ENCODE measurements at places on chromosomes 7 and 10. TPM values are rescaled to one million over a fixed set of nuclear protein-coding genes. Genes with fewer than 3 reads are reported as not detected.

GRCh38 chr7:120813089-120813488 lies 44.9 kb downstream of the TSPAN12 start:
- no peaks in the 10 kb centered on the region for H3K4me1 ChIP-seq
- H3K36me3 ChIP-seq: no peaks in the 10 kb centered on the region
- no peak overlapping the region for H3K27ac ChIP-seq
- no peaks in the 10 kb centered on the region for H3K27me3 ChIP-seq
- no peak overlapping the region for H3K4me3 ChIP-seq

DNA sequence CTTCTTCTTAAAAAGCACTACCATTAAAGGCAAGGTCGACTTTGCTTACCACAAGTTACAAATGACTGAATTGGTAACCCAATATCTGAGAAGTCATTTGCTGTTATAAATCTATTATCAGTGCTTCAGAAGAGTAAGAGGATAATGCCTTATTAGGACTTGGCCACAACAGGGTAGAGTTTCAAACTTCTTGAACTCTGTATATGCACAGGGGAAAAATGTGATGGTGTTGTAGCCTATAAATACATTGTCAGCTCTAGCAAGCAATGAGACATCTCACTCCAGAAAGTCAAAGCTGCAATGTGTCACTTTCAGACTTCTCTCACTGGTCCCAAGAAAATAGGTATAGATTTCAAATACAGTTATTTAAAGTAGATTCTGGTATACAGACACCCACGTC lies 9.3 kb downstream of the TFEC start:
- H3K4me3 ChIP-seq: no peak overlapping the region
- DNase-seq: no peak
- no peaks in the 10 kb centered on the region for H3K36me3 ChIP-seq
- no peaks in the 10 kb centered on the region for H3K27me3 ChIP-seq

DNA sequence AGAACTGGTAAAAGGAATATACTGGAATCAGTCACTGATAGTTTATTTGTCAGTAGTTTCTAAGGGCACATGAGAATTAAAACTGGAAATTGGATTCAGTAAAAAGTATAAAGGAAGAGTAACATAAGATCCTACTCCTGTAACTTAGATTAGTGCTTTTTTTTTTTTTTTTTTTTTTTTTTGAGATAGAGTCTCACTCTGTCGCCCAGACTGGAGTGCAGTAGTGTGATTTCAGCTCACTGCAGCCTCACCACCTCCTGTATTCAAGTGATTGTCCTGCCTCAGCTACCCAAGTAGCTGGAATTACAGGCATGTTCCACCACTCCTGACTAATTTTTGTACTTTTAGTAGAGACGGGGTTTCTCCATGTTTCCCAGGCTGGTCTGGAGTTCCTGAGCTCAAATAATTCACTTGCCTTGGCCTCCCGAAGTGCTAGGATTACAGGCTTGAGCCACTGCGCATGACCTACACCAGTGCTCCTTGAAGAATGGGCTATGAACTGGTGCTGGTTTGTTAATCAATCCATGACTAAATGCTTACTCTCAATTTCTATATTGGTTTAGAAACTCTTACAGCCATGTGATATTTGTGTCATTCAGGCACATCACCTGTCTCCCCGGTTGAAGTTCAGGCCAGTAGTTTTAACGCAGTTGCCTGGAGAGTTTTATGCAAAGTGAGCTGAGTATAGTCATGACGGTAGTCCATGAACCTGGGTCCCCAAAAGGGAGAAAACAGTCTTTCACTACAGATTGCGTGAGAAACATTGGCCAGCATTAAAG lies 65.0 kb downstream of the ZEB1 start:
- no peak overlapping the region for H3K27ac ChIP-seq
- H3K36me3 ChIP-seq: no peaks in the 10 kb centered on the region
- no peaks in the 10 kb centered on the region for H3K27me3 ChIP-seq
- no peak for DNase-seq

DNA sequence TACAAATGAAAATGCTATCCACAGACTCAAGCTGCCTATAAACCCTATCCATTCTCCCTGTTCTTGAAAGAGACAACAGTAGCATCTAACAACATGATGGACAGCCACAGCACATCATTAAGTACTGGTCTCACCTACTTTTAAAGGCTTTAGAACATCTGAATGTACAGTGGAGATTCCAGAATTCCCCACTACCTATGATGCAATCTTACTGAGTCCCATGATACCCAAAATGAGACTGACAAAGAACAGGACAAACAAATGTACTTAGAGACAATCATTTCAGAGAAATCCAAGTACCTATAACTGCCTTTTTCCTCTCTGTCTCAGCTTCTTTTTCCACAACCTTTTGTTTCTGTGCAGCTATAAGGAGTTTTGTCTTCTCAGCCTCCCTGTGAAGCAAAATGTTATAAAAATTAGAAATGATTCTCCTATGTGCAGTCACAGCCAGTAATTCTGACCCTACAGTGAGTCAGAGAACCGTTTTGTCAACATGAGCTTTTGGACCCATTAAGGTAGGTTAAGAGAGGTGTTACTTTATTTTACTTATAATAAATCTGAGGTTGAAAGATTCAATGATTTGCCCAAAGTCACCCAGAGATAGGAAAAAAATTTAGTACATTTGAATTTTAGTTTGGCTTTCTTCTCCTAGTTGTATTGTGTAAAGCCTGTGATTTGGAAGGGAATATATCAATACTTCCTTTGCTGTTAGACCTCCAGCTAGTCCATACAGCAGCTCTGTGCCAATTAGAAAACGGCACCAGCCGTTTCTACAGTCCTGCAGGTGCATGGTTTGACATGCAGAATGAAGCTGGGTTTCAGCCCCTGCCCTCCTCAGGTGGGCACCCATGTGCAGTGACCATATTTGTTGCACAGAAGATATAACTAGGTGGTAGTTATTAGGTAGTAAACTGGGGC lies 21.9 kb downstream of the ERLIN1 start:
- no peak overlapping the region for H3K4me3 ChIP-seq
- no peak overlapping the region for H3K27ac ChIP-seq
- no peak for DNase-seq
- no peaks in the 10 kb centered on the region for H3K27me3 ChIP-seq

DNA sequence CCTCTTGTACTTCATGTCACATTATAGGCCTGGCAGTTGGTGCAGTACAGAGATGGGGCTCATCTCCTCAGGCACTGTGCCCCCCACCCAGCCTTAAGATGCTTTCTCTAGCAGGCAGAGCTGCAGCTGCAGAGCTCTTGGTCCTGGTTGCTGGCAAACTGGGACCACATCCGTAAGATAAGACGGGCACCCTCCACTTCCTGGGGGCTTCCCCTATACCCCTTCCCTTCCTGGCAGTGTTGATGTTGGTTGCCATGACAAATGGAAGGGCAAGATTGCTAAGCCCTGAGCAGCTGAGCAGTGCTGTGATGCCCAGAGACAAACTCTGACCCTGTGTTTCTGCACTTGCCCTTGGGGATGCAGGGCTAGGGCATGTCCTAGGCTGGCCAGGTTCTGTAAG lies 103.4 kb upstream of the ANLN start:
- H3K4me3 ChIP-seq: no peak overlapping the region
- H3K27ac ChIP-seq: no peak overlapping the region
- H3K4me1 ChIP-seq: peaks cover 3% of the 10 kb centered on the region
- no peak for DNase-seq

DNA sequence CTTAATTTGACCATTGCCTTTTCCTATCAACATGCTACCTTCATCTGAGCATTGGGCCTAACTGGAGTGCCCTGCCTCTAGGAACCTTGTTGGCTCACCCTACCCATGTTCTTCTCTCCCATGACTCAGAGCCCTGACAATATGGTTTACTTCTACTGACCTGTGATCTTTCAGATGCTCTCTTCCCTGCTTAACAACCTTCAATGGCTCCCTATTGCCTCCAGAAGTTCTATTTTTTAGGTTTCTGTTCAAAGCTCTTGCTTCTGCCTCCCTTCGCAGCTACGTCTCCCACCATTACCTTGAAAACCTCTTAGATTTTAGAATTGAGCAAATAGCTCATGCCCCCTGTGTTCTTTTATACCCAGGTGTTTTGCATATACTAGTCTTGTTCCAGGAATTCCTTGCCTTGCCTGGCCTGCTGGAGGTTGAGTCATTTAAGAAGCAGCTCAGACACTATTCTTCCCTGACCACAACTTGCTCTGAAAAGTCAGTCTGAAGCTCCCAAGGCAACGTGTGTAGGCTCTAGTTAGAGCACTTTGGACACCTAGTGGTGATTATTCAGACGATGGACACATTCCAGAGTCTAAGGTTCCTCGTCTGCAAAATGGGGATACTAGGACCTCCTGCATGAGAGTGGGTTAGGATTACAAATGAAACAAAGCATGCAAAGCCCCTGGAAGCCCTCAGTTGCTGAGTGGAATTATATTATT lies 64.4 kb upstream of the EMX2 start:
- no peak for DNase-seq
- H3K36me3 ChIP-seq: no peaks in the 10 kb centered on the region

GRCh38 chr10:26879744-26880143 lies 19.0 kb upstream of the ABI1 start:
- H3K27me3 ChIP-seq: no peaks in the 10 kb centered on the region
- no peak overlapping the region for H3K27ac ChIP-seq
- H3K36me3 ChIP-seq: no peaks in the 10 kb centered on the region
- no peak overlapping the region for H3K4me3 ChIP-seq
- DNase-seq: peak; percentile 65
- no peaks in the 10 kb centered on the region for H3K4me1 ChIP-seq

DNA sequence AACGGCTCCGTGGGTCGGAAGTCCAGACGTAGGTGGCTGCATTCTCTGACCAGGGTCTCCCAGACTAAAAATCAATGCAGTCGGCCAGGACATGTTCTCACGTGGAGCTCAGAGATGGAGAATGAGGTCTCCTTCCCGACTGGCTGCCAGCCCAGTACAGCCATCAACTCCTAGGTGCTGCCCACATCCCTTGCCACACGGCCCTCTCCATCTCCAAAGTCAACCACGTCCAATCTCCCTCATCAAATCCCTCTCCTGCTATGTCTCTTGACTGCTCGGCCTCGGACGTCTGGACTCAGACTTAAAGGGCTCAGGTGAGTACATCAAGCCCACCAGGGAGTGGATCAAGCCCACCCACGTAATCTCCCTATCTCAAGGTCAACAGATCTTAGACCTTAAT lies 6.9 kb downstream of the MAD1L1 start:
- no peak overlapping the region for H3K4me3 ChIP-seq
- H3K4me1 ChIP-seq: no peaks in the 10 kb centered on the region
- no peak overlapping the region for H3K27ac ChIP-seq
- no peak for DNase-seq
- no peaks in the 10 kb centered on the region for H3K27me3 ChIP-seq

DNA sequence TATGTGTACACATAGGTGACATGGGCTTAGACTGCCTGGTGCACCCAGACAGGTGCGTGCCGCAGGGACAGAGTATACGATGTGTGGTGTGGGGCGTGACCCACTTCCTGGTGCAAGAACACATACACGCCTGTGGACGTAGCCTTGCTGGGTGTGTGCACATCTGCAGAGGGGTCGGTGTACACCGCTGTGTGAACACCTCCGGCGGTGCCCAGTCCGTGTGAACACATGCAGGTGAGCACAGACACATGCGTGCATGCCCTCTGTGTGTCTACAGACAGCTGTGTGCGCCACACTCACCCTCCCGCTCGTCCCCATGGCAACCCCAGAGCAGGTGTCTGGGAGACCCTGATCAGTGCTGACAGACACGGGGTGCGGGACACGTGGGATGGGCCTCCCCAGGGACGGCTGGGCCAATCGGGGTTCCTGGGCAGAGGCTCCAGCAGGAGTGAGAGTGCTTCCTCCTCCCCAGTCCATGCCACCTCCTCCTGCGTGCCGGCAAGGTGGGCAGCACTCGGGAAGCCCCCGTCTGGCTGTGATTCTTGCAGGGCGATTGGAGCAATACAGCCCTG lies 23.4 kb downstream of the ELFN1 start:
- H3K4me3 ChIP-seq: no peak overlapping the region
- DNase-seq: no peak
- no peak overlapping the region for H3K27ac ChIP-seq
- no peaks in the 10 kb centered on the region for H3K36me3 ChIP-seq
- H3K27me3 ChIP-seq: no peaks in the 10 kb centered on the region
- no peaks in the 10 kb centered on the region for H3K4me1 ChIP-seq

Gene IQUB
- 0.16 TPM for total RNA-seq

Gene AGR3
- 144 TPM for total RNA-seq

Gene NODAL
- total RNA-seq: 0.17 TPM

Gene PDE6C
- not detected for total RNA-seq

Gene FLNC
- 88.6 TPM for total RNA-seq
